ENCODE measurements at places on chromosomes 4 and X.
A peak's percentile ranks its signal among the peaks of the same experiment; 100 is the strongest.

GRCh38 chr4:108081256-108081655 is 87.5 kb downstream of the LEF1 start:
- no peak for DNase-seq

DNA sequence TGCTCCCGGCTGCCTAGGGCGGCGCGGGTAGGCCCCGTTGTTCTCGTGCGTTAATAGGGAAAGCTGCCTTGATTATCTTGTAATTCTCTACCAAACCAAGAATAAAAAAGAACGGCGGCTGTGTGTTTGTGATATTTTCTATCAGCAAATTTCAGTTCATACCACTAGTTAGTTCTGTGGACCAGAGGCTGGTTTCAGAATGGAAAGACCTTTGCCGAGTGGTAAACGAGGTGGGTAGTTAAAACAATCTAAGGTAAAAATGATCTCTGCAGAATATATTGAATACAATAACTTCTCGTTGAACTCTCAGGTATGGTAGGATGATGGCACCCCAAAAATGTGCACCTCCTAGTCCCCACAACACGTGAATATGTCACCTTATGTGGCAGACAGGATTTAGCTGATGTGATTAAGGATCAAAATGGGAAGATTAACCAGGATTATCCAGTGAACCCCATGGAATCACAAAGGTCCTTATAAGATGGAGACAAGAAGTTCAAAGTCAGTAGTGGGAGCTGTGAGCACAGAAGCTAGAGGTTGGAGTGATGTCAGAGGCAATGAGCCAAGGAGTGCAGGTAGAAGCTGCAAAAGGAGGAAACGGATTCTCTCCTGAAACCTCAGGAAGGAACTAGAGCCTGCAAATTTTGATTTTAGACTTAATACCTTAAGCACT is 574 bp upstream of the CFAP97 start:
- DNase-seq: no peak

DNA sequence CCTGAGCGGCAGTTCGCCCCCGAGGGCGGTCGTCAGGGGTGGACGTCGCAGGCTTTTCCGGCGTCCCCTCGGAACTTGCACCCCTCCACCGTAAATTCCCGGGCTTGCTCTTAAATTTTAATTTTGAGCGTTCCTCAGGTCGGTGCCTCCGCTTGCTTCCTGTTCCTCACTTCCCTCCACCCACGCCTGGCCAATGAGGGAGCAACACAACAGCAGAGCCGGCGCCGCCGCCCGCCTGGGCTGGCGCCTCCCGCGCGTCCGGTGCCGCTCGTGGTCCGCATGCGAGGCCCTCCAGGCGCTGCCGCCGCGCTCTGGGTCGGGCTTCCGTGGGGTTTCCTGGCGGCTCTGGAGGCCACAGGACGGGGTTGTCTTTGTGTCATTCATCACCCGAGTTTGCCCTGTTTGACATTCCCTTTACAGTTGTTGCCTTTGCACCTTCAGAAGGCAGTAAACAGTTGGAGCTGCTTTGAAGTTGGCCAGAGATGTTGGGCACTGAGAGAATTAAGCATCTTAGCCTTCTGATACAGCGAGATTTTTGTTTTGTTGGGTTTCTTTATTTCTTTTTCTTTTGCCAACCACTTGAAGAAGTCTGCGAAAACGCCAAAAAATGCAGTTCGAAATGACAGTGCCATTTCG is 692 bp downstream of the SPCS3 start:
- DNase-seq: peak; percentile 46

DNA sequence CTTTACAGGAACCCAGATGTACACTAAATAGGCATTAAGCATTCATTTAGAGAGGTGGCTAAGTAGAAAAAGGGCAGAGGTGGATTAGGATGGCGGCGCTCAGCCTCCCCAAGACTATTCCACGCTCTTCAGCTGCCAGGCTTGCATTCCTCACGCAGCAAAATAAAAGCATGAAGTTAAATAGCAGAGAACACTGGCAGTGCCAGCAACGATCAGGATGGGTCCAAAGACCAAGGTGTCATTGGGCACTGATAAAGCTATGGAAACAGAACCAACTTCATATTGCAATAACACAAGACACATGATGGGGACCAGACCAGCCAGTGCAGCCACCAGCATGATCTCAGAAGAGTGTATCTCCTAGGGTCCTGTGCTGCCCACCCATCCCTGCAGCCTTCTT is 42.0 kb downstream of the TMEM156 start:
- DNase-seq: no peak

GRCh38 chrX:92231391-92231790 is 452.2 kb downstream of the PCDH11X start:
- DNase-seq: no peak

DNA sequence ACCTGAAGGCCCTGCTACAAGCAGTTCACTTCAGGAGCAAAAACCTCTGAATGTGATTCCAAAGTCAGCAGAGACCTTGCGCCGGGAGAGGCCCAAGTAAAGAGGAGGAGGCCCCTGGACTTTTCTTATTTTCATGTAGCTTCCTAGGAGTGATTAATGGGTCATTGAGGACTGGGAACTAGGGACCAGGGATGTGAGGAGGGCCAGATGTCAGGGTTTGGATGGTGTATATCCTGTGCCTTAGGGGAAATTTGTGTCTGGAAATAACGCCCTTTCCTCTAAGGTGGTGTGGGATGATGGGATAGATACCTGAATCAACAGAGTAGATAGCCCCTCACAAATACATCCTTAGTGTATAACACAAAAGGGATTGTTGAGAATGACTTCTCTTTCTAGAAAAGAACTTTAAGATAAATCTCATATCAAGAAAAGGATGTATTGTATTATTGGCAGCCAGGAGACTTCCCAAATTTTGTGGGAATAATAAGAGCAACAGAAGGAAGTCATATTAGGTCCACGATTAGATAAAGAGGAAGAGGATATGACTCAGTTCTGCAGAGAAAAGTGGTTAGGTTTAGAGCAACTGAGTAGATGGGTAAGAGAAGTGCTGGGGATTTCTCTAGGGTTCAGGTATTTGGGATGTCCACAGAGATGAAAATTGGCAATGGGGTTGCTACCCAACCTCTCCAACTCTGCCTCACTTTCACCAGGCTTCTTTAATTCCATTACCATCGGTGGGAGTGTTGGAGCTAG is 1.1 kb downstream of the ITGB1BP2 start:
- no peak for DNase-seq

- DNase-seq: no peak
These were observed 82.0 kb upstream of the PITX2 start for GRCh38 chr4:110704748-110705439.

DNA sequence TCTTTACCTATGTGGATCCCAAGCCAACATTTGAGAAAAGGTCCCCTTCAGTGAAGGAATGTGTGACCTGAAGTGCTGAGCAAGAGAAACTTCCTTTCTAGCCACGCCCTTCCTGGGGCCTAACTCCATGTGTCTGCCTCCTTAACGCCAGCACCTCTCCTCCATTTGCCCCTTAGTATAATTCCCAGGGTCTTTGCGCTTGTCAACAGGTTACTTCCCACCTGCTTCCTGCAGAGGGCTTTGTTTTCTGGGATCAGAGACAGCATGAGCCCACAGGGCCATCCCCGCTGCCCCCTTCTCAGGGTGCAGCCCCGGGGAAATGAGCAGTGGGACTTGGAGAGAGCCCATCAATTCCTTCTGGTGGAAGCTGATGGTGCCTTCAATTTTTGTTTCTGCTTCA is 45.9 kb upstream of the DRD5 start:
- DNase-seq: no peak

DNA sequence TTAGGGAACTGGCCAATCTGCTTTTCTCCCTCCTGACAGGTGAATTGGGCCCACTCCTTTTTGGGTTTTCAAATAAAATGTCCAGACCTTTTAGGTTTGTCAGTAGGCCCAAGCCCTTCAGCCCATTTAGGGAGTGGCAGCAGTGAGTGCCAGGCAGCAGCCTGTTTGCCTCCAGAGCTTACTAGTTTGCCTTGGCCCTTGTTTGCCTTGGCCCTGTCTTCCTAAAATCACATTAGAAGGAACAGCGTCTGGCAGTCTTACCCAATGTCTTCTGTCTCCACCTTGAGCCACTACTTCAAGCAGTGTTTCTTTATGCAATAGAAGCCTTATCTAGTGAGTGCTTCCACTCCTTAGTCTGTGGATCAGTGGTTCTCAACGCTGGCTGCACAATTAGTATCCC is 117.1 kb downstream of the TMEM164 start:
- DNase-seq: no peak

DNA sequence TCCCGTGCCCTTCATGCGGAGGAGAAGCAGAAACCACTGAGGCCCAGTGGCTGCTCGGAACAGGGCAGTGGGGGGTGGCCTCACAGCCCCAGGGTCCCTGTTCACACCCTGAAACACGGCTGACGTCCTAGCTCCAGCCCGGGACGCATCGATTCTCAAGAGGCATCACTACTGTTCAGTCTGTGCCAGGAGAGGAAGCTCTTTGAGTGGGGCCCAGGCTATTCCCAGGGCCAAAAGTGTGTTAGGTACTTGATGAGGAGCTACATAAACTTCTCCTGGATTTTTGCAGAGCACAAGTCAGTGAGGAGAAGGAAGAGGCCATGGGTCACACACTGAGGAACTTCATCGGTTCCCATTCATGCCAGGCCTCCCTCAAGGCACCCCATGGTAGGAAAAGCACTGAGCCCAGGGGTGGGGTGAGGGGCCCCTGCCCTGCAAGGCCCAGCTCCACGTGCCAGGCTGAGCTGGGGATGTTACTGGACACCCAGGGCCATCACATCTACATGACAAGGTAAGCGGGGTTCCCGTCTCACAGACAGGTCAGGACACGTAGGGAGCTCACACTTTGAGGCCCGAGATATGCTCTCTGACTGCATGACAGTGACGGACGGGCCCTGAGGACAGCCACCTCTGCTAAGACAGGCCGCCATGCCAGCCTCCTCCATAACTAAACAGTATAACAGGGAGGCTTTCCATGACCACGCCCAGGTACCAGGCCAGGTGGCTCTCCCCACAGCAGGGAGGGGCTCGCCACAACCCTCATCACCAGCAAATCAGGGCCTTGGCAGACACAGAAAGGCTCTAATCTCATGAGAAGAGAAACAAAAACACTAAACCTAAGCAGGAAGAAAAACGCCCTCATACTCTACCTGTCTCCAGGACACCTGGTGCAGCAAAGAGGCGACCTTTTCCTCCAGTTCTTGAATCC is 12.4 kb downstream of the TNIP2 start:
- DNase-seq: no peak

- no peak for DNase-seq
These were observed 363.1 kb upstream of the HS3ST1 start for GRCh38 chr4:11791797-11792196.

DNA sequence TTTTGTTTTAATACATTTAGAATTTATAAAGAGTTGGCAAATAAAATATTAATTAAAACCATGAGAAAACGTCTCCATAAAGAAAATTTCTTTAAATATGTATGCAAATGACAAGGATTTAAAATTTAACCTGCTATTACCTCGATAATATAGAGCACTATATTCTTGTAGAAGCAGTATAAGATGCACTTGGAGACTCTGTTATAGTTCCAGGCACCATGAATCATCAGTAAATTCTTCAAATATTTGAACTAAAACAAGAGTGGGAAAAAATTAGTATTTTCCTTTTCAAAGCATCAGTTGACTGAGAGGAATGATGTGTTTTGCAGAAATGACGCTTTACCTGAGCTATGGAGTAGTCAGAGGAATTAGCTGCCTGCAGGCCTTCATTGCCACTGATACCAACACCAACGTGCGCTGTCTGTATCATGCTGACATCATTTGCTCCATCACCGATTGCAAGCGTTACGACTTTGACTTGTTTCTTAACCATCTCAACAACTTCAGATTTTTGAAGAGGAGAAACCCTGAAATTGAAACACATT is 67.3 kb downstream of the SHISA3 start:
- no peak for DNase-seq

DNA sequence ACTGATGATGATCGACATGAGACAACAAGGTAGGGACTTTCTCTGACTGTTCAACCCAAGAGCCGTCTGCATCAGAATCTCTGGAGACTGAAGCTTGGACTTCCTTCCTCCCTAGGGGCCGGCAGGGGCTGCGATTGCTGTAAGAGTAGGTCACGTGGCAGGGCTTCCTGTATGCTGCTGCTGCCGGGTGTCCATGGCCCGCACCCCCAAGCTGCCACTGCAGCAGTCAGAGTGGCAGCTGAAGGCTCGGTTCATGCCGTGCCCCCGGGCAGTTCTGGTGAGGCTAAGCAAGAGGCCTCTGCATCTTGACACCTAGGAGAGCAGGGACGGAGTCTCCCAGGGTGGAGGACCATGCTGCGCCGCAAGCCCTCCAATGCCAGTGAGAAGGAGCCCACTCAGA is at the start of gene SASH3:
Gene SASH3 (plus strand): TSS at position 203 of the 400 bp plus-strand sequence. CDS start 149 bp downstream, at position 352.
- no peak for DNase-seq

GRCh38 chr4:146260521-146260920 is 46.2 kb downstream of the REELD1 start:
- DNase-seq: no peak

DNA sequence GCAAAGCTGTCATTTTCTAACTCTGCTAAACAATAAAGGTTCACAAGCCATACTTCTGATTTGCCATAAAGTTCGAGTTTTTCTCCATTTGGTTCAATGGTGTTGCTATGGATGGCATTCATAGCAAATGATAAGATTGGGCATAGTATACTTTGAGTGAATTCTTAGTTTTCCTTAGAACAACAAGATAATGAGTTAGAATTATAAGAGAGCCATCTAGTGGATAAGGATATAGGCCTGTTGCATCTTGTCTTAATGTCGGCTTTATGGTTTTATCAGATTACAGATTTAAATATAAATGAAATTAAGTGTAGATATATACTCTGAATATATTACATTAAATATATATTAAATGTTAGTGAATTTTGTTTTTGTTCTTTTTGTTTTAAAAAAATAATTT is 644.6 kb downstream of the IL1RAPL1 start:
- no peak for DNase-seq

GRCh38 chr4:44287505-44287904 is 161.1 kb downstream of the KCTD8 start:
- no peak for DNase-seq

- peak; percentile 67 for DNase-seq
These were observed at the start of gene SEPTIN6 for GRCh38 chrX:119693040-119693995. Gene SEPTIN6, minus strand, starts transcription at chrX:119693168. Its CDS starts 63 bp downstream, at chrX:119693105.

GRCh38 chr4:75547647-75548387 is 8.0 kb upstream of the ODAPH start:
- DNase-seq: no peak

Measured in activated CD8-positive, alpha-beta memory T cell treated with anti-CD3 and anti-CD28 coated beads for 1 hour (primary cell).